Suppressor macrophage treated with lipopolysaccharide for 4 hours (primary cell): ENCODE measurements at places on chromosomes 13 and 19.

DNA sequence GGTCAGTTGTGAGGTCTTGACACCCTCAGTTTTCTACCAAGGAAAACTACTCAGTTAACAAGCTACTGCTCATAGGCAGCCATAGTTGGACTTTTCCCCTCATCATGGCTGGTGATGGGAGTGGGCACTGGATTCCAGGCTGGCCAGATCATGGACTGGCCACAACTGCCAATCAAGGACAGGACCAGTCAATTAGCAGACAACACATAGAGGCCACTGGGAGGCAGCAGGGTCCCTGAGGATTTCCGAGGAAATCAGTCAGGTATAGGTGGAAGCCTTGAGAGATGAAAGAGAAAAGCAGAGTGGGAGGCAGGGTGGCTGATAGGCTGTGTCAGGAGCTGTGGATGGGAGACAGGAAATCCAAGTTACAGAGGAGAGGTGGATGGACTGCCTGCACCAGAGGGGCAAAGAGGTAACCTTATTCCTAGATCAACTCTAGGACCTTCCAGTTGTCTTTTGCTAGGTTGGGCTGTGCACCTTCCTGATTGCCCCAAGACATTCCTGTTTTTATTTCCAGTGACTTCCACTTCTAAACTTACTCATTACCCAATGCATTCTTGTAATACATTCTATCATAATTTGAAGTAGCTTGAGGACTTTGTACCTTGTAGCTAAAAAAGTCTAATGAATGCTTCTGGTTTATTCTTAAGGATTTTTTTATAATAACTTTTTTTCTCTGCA lies 361.8 kb downstream of the KCNRG start:
- DNase-seq, result no peak

DNA sequence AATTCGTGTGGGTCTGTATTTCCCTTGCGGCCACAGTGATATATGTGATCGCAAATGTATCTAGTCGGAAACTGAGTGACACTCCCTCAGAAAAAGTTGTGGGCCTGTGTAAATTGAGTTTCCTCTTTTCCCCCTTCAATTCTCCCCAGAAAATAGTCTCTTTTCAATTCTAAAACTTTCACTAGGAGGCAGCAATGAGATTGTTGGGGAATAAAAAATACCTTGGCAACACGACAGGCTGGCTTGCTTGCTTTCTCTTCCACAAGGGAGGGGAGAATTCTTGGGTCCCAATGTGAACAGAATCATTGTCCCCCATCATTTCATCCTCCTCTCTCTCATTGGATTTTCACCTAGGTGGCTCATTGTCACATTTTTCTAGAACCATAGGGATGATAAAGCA lies 3.7 kb upstream of the SOX21 start:
- no peak for DNase-seq

- DNase-seq, result peak; percentile 66
Measured at GRCh38 chr19:932648-933552, 7.1 kb downstream of the ARID3A start.

DNA sequence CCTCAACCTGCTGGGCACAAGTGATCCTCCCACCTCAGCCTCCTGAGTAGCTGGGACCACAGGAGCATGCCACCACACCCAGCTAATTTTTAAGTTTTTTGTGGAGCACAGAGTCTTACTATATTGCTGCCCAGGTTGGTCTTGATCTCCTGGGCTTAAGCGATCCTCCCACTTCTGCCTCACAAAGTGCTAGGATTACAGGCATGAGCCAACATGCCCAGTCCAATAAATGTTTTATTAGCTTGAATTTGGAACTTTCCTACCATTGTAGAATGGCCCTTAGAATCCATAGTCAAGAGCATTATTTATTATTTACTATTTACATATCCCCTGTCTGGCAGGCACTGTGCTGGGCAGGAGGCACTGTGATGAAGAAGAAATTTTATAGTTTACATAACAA lies 39.6 kb upstream of the CLDN10 start:
- DNase-seq, result no peak

GRCh38 chr13:37656247-37656940 lies 57.8 kb upstream of the POSTN start:
- DNase-seq, result no peak

DNA sequence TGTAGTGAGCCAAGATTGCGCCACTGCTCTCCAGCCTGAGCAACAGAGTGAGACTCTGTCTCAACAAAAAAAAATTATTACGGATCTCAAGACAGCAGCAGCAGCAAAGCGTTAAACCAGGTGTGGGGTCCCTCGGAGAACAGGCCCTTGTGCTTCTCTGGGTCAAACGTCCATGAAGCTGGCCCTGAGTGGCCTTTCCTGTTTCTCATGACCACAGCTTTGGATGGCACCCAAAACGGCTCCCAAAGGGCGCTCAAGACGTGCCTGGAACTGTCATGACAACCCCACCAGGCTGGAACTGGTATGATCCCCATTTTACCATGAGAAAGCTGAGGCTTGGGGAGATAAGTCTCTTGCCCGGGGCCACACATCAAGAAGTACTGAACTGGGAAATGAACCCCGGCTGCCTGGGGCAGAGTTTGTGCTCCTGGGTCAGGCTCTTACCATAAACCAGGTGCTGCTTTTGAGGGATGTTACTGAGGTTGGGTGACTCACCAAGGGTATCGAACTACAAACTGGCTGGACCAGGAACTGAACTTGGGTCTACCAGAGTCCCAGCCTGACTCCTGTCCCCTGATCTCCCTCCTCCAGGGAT lies 11.6 kb upstream of the SAMD1 start:
- no peak for DNase-seq

DNA sequence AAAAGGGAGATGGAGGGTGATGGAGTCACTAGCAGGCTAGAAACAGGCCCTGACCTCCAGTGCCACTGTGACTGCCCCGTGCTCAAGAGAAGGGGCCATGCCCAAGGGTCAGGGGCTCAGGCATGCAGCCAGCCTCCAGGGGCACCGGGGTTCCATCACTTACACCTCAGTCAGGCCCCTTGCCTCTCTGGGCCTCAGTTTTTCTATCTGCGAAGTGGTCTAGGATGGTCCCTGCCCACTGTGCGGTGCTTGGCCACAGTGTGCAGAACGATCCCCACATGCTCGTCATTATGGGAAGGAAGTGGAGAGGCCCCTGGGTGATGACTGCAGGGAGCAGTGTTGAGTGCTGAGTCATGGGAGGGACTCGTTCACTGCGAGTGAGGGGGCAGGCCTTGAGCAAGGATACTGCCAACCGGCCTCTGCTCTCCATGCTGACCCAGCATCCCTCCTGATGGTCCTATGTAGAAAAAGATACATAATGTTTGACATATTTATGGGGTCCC lies 23.1 kb downstream of the TMED1 start:
- peak; percentile 89 for DNase-seq

DNA sequence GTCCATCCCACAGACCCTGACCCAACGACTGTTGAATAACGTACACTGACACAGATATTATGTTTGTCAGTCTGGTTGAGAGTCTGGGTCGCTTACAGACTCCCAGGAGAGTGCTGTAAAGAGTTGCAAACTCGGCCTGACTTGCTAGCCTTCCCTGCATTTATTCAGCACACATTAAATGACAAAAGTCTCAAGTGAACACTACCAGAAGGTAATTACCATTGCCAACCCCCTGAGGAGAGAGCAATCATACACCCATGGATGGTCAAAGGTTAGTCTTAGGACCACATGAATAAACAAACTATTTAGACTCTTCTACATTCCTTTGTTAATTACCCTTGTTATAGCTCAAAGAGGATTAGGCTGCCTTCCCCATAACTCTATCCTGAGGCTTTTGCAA lies 1048.6 kb downstream of the PCDH17 start:
- no peak for DNase-seq
